Activated CD4-positive, alpha-beta T cell treated with anti-CD3 and anti-CD28 coated beads, Interleukin-2, amount 50 U/mL, for 24 hours (primary cell): ENCODE measurements at places on chromosomes 3 and 15.

DNA sequence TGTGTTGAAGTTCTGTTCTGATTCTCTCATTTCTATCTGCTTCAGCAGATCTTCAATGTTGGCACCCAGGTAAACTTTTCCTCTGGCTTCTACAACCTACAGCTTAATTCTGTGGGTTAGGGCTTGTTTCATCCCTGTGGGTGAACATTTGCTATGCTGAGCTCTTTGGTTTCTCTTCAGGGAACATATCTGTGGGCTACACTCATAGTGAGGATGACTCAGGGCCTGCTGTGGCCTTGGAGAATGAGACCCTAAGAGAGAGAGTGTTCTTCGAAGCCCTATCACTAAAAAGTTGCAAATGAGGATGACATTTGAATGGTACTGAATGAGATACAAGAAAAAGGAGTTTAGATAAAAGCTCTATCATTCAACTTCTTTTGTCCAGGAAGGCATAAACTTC lies 346.2 kb upstream of the CBLB start:
- DNase-seq: peak; percentile 35

- DNase-seq: no peak
Observed at GRCh38 chr15:99511866-99512661, 53.7 kb upstream of the MEF2A start.

DNA sequence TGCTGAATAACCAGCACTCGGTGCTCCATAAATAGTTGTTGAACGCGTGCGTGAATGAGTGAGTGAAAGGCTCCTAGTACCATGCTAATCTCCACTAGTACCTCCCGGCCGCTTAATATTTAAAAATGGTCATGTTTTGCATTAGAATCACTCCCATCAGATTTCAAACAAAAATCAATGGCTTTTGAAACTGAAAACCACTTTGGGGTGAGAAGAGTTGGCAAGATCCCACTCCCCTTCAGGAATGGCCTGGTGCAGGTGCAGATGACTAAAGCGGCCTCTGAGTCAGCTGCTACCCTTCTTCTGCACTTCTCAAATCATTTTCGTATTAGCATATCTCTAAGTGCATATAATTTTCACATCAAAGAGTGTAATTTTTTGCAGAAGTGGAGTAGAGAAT lies 425.3 kb upstream of the PROK2 start:
- DNase-seq: no peak

DNA sequence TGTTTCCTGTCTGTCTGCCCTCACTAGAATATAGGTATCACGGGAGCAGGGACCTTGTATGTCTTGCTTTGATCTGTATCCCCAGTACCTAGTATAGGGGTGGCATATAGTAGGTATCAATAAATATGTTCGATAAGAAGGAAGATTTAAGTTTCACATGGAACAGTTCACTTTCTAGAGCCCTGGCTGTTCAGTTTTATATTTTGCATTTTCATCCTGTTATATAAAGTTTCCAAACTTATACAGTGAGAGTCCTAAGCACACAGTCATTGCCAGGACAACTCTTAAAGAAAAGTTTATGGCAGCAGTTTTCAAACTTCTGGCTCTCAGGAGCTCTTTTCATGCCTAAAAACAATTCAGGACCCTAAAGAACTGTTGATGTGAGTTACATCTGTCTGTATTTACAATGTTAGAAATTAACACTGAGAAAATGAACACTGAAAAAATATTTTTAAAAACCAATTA lies 13.4 kb downstream of the ITPR1 start:
- no peak for DNase-seq

DNA sequence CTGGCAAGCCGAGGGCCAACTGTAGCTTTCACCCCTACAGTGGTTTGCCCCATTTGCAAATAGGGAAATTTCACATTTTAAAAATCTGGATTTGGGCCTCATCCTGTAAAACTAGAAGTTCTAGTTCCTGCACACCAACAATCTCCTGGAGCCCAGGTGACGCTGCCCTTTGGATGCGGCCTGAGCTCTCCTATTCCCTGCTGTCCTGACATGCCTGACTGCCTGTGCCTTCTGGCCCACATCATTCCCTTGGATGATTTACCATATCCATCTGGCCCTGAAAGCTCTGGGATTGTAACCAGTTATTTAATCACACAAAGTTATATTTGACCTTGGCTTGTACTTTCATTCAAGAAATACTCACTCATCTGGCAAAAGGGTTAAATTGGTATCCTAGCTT lies 272.3 kb downstream of the ARRDC4 start:
- no peak for DNase-seq

DNA sequence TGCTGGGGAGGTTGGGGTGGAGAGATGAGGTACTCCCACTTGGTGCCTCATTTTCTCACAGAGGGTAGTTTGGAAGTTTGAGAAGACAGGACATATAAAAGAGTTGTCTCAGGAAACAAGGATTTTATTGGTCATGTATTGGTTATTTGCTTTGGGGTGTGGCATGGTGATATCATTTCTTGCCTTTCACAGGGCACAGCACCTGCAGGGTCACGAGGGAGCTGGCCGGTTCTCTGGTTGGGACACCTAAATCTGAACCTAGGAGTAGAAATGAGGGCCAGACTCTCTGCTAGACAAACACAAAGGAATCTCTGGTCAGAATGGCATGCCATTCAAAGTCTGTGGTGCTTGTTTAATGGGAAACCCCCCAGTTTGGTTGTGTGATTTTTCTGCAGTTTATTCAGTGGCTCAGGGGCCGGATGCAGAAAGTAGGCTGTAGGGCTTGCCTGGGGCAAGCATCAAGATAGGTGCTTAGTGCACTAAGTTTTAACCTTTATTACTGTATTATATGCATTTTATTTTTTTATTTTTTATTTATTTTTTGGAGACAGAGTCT lies 237.7 kb upstream of the EIF1B start:
- no peak for DNase-seq

- DNase-seq: no peak
Observed at GRCh38 chr3:190747571-190747970, 114.9 kb downstream of the GMNC start.

DNA sequence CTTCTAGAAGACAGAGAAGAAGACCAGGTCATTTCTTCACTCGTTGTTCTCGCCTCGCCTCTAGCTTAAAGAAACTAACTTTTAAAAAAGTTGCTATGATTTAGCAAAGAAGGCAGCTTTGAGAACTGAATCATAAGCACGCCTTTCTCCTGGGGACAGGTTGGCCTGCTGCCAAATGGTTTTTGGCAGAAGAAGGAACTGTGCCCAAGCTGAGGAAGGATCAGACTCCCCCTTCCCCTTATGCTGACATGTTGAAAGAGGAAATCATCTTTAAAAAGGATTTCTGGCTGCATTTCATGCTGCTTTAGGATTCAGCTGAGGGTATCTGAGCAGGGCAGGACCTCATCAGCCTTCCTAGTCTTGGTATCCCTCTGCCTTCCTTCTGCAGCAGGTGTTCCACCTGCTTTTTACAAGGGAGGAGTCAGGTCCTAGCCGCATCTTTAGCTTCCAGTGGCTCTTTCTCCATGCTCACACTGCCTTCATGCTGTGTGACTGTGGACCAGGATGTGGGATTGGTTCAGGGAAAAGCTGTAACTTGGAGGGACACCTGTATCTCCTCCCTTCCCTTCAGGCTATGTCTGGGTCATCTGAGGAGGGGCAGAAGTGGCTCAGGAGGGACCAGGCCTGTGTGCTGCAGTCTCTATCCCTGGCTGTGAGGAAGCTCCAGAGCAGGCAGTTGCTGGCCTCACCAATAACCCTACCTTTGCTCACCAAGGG lies 34.1 kb upstream of the HACD2 start:
- DNase-seq: no peak

DNA sequence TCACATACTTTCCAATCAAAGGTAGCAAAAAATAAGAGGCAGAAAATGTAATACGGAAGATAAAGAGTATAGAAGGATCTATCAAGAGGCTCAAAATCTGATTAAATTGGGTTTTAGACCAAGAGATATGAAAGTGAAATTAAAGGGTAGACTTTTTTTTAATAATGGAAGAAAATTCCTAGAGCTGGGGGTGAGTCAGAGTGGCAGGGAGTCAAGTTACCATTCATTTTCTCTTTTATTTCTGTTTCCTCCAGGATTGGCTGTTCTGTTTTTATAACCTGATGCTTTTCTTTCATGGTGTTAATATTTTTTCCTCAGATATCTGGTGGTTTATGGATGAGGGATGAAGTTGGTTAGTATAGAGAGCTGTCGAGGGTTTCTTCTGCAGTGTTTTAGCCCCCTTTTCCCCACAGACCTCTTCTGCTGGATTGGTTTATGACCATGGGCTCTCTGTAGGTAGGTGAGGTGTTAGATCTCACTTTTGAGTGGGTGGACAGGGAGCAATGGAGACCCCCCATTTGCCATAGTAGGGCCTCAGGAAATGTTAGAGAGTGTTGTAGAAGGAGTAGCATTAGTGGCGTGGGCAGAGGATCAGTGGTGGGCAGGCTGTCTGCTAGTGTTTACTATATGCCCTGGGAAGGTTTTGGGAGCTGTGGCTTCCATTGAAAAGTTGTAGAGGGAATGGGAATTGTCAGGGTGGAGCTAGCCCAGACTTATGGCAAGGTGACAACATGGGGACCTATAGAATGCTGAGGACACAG lies 201.6 kb upstream of the GOLGA6L4 start:
- no peak for DNase-seq

DNA sequence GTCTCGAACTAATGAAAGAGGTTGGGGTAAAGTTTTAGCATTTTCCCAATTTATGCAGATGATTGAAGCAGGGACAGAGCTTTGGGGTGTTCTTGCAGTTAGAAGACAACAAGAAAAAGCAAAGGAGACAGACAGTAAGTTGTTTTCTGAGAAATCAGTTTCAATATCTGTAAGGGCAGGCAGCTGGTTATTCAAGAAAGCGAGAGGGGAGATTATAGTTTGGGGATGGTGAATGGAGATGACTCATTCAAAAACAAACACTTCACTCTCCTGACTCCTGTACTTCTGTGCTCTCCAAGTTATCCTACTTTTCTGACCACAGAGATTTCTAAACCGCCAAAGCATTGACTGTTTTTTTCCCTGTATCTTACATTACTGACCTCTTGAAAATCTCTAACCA lies 352.0 kb downstream of the GAP43 start:
- no peak for DNase-seq

DNA sequence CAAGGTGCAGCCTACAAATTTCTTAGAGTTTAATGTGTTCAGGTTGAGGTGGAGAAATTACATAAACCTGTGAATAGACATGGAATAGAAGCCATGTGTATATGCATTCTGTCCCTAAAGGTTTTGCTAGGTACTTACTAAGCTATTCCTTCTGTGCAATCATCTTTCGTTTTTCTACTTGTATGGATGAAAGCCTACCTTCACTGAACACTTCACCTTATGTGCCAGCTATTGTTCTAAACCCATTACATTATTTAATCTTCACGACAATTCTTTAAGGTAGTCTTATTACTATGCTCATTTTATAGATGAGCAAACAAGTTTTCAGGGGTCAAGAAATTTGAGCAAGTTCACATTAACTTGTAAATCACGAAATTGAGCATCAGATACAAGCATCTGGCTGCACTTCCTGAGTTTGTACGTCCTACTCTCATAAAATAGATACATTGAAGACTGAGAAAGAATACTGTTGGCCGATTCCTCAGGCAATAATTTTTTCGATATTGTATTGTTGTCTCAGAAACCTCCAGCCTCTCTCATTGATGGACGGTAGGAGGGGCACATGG lies 635 bp upstream of the RCN2 start:
- DNase-seq: no peak

DNA sequence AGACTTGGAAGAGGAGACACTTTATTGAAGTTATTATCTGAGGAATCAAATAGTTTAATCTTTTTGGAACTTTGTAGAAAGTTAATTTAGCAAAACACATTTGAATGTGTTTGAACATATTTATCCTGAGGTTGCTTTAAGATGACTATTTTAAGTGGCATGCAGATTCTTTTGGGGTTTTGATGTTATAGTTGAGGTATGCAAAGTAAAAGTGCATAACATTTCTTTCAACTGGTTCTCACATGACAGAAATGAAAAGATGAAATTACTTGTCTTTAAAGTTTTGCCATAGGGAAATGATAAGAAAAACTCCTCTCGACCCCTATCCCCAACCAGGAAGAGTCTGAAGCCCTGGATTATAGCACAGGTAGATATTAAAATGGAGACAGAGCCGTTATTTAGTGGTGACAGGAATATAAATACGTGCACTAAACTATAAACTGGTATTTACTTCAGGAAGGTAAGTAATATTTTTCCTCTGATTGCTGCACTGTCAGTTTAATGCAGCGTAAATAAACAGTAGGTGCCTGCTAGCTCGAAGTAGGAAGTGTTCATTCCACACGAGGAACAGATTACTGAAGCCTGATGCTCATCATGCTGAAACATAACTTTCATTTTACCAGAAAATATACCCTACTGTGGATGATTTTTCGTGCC lies 15.1 kb upstream of the SATB1 start:
- no peak for DNase-seq

DNA sequence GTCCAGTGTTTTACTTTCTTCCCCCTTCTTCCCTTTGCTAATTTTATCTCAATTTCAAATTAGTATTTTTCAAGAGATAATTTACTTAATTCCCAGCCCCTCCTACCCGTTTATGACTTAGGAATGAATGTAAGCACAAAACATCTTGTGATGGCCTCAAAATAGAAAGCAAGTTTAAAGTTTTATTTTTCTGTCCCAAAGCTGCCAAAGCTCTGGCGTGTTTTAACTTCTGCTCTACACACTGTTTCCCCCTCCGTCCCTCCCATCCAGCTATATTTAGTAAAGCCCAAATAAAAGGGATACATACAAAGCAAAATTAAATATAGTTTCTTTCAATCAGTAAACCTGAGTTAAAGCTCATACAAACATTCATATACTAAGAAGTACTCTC lies 59.9 kb downstream of the IGF2BP2 start:
- no peak for DNase-seq

- no peak for DNase-seq
Observed at GRCh38 chr15:99399061-99399460, 147.8 kb downstream of the LRRC28 start.

GRCh38 chr15:90706394-90707327 lies 10.5 kb upstream of the BLM start:
- no peak for DNase-seq

DNA sequence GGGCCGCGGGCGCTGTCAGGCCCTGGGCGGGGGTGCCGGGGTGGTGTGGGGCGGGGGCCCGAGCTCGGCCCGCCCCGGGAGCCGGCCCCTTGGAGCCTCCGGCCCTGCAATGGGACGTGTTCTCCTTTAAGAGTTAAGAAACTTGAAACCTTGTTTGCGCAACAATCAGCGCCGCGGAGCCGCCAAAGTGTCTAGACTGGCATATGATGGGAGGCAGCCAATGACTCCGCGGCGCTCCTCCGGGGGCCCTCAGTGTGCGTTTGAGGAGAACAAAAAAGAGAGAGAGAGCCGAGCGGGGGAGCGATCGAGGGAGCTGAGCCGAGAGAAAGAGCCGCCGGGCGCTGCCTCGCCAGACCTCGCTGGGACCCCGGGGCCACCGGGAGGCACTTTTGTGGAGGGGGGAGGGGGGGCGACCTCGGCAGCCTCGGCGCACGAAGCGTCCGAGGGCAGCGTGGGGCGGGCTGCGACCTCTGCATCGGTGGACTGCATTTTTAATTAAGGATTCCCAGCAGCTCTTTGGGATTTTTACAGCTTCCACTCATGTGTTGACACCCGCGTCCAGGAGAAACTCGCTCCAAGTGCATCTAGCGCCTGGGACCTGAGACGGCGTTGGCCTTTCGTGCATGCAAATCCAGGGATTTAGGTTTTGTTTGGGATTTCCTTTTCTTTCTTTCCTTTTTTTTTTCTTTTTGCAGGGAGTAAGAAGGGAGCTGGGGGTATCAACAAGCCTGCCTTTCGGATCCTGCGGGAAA lies at the start of gene SMAD6:
SMAD6 (plus strand) TSS at position 202 of the 752 bp plus-strand sequence. CDS start 1,023 bp downstream, outside the sequence.
- peak; percentile 50 for DNase-seq
